ENCODE measurements at places on chromosomes 4 and X. TPM values are rescaled to one million over a fixed set of nuclear protein-coding genes. Genes with fewer than 3 reads are reported as not detected.

Gene TMEM150C
- total RNA-seq, result not detected

Gene FSTL5
- not detected for total RNA-seq

Gene MAGEE1
- 0.72 TPM for total RNA-seq

Gene FAM199X
- 35.8 TPM for total RNA-seq

Gene PDZD4
- total RNA-seq, result not detected

Gene TEX13D
- not detected for total RNA-seq

Gene KLHL13
- 2.3 TPM for total RNA-seq

Gene BMP3
- under 0.01 TPM for total RNA-seq

Gene PPM1K
- 5.1 TPM for total RNA-seq

Gene DNAAF6
- not detected for total RNA-seq

Gene NPY5R
- under 0.01 TPM for total RNA-seq

Gene NPY2R
- total RNA-seq, result not detected
